ENCODE measurements at places on chromosomes 2 and 18. TPM values are rescaled to one million over a fixed set of nuclear protein-coding genes. Genes with fewer than 3 reads are reported as not detected.

The ECEL1 gene
- total RNA-seq = not detected

The SOX11 gene
- not detected for total RNA-seq

The DIPK1C gene
- not detected for total RNA-seq

The CERKL gene
- total RNA-seq = not detected

The SNRPD1 gene
- 28.0 TPM for total RNA-seq

The ASB18 gene
- total RNA-seq = not detected

The LRP1B gene
- not detected for total RNA-seq

The LYG1 gene
- 4.1 TPM for total RNA-seq

The CRYBA2 gene
- not detected for total RNA-seq

The NEB gene
- total RNA-seq = 5.7 TPM

The TLX2 gene
- 0.23 TPM for total RNA-seq

The KIAA2012 gene
- not detected for total RNA-seq

The NYAP2 gene
- not detected for total RNA-seq

The CHRNG gene
- not detected for total RNA-seq

The IL36A gene
- total RNA-seq = not detected

The OR6B3 gene
- not detected for total RNA-seq

The TFPI gene
- 0.10 TPM for total RNA-seq

The SERPINB12 gene
- total RNA-seq = not detected

The SERPINB11 gene
- not detected for total RNA-seq

The HDLBP gene
- 177 TPM for total RNA-seq

The WNT10A gene
- 2.9 TPM for total RNA-seq

The NTSR2 gene
- total RNA-seq = not detected

The DCDC2C gene
- total RNA-seq = not detected

The CCDC141 gene
- 2.0 TPM for total RNA-seq

The VWC2L gene
- not detected for total RNA-seq

The CRACDL gene
- total RNA-seq = 0.09 TPM

The SCYGR4 gene
- not detected for total RNA-seq

The UGT1A5 gene
- total RNA-seq = not detected

The GALR1 gene
- not detected for total RNA-seq

The SLC14A1 gene
- 21.2 TPM for total RNA-seq

The CTIF gene
- total RNA-seq = 6.9 TPM

The ZNF519 gene
- 9.8 TPM for total RNA-seq

The VWA3B gene
- total RNA-seq = not detected

The ARPC2 gene
- total RNA-seq = 824 TPM
